ENCODE measurements at places on chromosomes 3 and 15.

DNA sequence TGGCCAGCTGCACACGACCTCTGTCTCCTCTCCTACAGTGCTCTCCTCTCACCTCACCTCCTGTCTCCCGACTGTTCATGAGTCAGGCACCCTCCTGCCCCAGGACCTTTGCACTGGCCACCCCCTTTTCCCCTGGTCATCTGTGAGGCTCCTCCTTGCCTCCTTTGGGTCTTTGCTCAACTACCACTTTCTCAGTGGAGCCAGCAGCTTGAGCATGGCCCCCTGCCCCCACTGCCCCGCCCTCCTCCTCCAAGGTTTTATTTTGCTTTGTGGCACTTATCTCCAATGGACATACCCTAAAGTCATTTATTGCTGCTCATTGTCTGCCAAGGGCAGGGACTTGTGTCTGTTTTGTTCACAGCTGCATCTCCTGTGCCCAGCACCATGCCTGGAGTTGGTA lies 64.3 kb downstream of the MGLL start:
- no peak for DNase-seq

- no peak for DNase-seq
These were observed 301.9 kb downstream of the RAP2B start for GRCh38 chr3:153463895-153464294.

DNA sequence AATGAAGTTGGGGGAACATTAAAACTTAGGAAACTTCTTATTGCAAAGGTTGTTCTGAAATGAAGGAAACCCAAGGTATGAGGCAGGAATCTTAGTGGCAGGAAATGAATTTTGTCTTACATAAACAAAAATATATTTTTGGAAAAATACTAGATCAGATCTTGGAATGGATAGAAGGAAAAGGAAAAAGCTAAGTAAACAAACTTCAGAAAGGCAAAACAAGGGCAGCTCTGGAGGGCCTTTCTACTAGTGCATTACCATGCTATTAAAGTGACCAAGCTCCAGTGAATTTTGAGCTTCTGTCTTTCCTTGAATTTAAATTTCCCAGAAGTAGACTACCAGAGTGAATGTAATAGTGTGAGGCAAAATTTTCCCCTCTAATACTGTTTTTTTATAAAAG lies 13.6 kb downstream of the ARL6 start:
- no peak for DNase-seq

- no peak for DNase-seq
These were observed 13.4 kb upstream of the MAGEF1 start for GRCh38 chr3:184725176-184725719.

DNA sequence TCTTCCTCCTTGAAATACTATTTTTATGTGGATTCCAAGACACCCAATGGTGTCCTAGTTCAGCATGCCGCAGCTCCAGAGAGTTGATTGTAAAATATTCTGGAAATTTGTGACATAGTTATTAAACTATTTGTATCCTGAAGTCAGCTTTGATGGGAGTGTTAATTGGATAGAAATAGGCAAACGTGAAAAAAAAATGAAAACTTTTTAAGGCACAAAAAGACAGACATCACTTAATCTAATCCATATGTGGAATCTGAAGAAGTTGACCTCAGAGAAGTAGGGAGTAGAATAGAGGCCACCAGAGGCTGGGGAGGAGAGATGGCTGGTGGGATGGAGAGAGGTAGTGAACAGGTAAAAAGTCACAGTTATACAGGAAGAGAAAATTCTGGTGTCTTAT lies 704.2 kb downstream of the ROBO1 start:
- DNase-seq, result no peak

DNA sequence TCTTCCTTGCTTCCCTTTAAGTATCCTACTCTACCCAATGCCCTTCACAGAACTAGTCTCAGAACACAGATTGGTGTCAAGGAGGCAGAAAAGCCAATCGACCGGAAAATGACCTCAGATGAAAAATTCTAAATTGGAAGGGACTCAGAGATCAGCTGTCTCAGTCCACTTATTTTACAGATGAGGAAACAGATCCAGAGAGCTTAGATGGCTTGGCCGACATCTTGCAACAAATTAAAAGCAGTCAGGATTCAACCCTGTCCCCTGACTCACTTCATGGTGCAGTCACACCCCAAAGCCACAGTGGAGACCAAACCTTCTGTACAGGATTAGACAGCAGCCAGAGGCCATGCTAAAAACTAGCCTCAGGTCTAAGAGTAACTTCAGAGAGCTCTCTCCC lies 169.3 kb upstream of the BHLHE40 start:
- no peak for DNase-seq

DNA sequence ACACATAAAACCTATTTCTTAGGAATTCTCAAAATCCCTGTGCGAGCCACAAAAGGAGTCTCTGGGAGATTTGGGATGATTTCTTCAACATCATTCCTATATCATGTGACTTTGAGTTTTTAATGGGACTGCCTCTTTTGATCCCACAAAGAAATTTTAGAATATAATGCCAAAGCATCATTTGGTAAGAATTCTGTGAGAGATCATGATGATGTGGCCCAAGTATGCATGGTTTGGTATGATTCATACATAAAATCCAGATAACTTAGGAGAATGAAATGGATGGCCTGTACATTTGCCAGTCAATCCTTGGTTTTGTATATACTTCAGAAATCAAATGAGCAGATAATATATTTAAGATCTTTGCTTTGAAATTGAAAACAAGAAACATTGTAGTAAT lies 61.3 kb downstream of the UBE2E2 start:
- no peak for DNase-seq

DNA sequence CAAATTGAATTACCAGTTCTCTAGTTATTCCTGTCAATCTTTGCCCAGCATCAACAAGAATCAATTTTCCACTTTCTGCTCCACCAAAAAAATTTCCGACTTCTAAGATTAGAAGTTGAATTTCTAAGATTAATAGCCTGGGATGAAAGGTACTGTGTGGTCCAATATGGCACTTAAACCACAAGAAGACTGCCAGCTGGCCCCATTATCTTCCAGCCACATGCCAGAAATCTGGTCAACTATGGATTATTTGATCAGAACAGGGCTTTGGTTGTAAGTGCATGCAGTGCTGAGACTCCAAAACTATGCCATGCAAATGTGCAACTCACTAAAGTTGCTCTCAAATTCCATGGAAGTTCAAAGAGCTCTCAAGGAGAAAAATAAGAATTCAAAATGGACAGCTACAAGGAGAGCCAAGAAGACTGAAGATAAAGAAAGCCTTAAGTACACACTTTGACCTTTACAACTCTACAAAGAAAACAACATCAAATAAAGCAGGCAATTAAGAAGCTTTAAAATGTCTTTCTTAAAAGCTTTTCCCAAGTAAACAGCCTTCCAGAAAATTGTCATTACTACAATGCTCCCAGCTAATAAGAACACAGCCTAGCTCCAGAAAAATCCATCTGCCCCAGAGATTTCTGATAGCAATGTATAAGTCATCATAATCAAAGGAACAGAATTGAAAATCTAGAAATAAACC lies 64.2 kb downstream of the ST3GAL6 start:
- DNase-seq, result no peak

DNA sequence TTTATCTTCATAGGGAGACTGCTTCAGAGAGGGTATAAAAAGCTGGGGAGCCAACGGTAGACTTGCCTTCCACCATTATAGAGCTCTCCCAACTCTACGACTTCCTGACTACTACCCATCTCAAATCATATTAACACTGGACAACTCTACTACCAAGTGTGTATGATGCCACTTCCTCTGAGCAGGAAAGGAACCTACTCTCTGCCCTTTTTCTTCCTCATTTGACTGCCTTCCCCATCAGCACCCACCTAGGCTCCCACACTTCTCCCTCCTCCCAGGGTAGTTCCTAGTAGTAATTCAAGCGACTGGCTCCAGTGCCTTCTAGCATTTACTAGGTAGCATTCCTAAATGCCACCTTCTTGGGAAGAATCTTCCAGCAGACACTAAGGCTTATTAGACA lies 24.5 kb upstream of the TBL1XR1 start:
- DNase-seq, result no peak

- DNase-seq, result no peak
These were observed 553.7 kb upstream of the ARRDC4 start for GRCh38 chr15:97406841-97407240.

GRCh38 chr15:72487070-72487797 lies 13.1 kb downstream of the ARIH1 start:
- DNase-seq, result no peak

DNA sequence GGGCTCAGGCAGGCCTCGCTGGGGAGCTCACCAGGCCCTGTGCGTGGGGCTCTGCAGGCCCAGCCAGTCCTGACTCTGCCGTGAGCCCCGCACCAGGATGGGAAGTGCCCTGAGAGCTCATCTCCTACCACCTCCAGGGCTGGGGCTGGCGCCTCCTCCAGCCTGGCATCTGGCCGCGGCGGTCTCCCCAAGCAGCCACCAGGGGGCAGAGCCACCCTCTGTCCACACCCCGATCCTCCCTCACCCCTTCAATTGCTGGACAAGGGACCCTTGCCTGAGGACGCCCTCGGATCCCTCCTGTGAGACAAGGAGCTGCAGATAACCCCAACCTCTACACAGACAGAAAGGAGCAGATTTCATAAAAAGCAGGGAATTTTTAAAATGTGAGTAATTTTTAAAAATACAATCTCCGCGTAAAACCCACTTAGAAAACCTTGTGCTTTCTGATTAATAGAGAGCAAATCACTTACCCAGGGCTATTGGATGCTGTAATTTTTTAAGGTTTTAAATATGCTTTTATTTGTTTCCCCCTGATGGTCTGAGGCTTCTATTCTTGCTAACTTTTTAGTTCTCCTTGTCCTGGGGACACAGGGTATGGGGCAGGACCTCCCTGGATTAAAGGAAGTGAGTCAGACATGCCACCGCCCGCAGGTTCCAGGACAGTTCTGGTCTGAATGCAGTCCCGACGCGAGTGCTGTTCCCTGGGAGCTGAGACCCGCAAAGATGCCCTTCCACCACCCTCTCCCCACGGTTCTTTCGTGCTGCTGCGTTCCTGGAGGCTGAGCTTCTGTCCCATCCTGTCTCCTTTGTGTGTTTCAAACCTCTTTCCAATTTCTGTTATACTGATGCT lies 52.3 kb upstream of the CHRNA7 start:
- DNase-seq, result peak; percentile 34

- no peak for DNase-seq
These were observed 21.7 kb upstream of the CCDC39 start for GRCh38 chr3:180700941-180701340.

GRCh38 chr15:89845305-89845893 lies 30.7 kb upstream of the ANPEP start:
- DNase-seq, result no peak

DNA sequence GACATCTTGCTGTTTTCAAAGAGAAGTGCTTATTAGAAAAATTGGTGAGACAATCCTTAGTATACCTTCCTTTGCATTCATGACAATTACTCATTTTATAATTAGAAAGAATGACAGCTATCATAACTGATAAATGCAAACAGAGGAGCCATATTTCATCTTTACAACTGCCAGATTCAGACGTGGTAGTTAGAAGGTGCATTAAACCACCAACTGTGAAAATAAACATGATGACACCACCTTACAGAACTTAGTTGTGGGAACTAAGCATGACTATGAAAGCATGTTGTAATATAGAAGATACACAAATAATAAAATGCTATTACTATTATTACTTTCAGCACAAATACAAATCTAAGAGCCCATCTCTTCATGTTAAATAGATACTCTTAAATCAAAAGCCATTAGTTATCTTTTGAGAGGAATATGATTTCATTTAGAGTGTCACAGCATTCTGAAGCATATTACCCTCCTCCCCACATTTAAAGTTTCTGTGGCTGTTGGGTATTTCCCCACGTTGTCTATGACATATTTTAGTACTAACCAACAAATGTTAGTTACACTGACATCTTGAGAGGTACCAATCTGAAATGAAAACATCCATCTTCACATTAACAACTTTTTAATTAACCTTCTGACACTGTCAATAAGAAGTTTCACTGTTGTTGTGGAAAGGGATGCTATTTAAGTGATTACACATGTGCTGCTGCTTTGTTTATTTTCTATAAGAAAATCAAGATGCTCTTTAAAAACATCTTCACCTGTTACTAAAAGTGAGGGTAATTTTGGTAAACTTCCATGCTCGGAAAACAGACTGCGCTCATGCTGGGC lies 163.8 kb downstream of the LSAMP start:
- no peak for DNase-seq

- no peak for DNase-seq
These were observed 8.3 kb downstream of the ARL14 start for GRCh38 chr3:160685144-160685766.

- no peak for DNase-seq
These were observed 276.1 kb downstream of the AGBL1 start for GRCh38 chr15:86355801-86356200.

- no peak for DNase-seq
These were observed 575.1 kb downstream of the FOXP1 start for GRCh38 chr3:71008350-71008935.

DNA sequence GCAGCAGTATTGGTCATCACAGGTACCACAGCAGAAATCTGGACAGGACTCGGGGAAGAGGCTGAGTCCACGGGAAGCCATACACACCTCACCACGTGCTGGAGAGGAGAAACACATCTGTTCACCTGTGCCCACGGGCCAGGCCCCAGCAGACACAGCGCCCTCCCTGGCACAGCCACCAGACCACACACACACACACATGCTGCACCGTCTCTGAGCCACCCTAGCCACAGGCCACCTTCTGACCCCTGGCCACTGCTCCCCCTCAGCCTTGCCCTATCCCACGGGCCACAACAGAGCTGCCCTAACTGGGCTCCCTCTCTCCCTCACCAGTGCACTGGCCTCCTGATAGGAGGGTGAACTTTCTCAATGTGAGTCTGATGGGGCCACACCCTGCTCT lies 2.8 kb downstream of the SHISA5 start:
- no peak for DNase-seq

GRCh38 chr3:169454823-169455222 lies 208.7 kb downstream of the MECOM start:
- DNase-seq, result no peak

- no peak for DNase-seq
These were observed 8.2 kb downstream of the SLC6A6 start for GRCh38 chr3:14410503-14411165.

DNA sequence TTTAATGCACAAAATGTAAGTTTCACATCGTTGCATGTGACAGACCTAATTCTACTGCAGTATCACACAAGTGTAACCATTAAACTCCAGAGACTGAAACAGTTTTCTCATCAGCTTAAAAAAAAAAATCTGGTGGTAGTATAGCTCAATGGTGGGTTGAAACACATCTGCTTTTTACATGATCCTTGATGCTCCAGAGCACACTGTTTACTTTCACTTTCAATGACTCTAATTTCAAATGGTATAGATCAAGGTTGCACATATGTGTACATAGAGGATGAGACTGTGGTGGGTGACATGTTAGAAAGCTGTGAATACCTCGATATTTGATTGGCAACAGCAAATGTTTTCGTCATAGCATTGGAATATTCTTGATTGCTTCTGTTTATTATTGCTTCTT lies 22.4 kb downstream of the MCTP2 start:
- DNase-seq, result peak; percentile 19

- DNase-seq, result no peak
These were observed 8.5 kb downstream of the RAB11A start for GRCh38 chr15:65877749-65878148.

- no peak for DNase-seq
These were observed 1245.3 kb downstream of the ROBO2 start for GRCh38 chr3:78285032-78285728.

- DNase-seq, result no peak
These were observed 14.4 kb downstream of the SNAPC5 start for GRCh38 chr15:66483131-66483566.

All from CD4-positive, alpha-beta T cell treated with Interleukin-4 for 1 hour (primary cell).